Mucosa of gallbladder (tissue), 1 donor: ENCODE measurements at places on chromosomes 6 and 20.
A peak's percentile ranks its signal among the peaks of the same experiment; 100 is the strongest.

DNA sequence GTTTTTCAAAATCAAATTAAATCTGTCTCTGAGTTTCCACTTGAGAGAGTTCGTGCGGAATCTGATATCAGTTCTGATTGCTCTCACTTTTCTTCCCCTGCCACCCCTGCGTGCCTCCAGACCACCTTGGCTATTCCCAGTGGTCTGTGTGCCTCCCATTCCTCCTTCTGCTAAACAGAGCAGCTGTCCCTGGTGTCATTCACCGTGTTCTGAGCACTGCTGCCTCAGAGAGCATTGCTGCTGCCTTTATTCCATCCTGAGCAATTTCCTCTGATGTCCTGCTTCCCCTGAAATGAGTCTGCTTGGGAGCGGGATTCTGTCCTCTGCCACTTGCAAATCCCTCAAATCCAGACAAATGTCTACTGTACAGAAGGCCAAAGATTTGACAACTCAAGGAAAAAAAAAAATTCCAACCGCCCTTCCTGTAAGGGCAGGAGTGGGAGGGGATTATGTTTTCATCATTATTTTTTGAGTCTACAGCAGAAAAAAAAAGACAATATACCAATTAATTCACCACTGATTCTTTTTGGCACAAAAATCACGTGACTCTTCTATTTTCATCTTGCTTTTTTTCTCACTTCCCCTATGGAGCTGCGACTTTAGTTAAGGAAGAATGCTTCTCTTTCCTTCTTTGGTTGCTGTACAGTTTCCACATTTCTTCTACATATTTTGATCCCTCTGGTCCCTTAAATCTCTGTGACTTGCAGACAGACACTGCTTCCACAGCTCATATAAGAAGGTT, 833.0 kb downstream of the EPHA7 start:
- no peak for DNase-seq

DNA sequence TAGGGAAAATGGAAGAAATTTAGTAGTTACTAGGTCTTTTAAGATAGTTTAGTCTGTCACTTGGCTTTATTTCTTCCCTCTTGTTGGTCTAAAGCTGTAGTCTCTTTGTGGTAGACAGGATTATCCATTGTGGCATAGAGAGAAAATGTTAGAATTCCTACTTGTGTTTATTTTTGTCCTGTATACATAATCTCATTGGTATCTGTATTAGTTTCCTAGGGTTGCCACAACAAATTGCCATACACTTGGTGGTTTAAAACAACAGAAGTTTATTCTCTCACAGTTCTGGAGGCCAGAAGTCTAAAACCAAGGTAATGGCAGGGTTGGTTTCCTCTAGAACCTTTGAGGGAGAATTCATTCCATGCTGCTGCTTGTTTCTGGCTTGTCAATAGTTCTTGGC, 119.4 kb downstream of the ZFAND3 start:
- DNase-seq: no peak

GRCh38 chr20:10218536-10219451, at the start of gene SNAP25:
SNAP25 (plus strand) TSS chr20:10218830; CDS start chr20:10275492, 56,662 bp downstream.
- peak; percentile 76 for DNase-seq

- no peak for DNase-seq
Observed at GRCh38 chr6:69422475-69422874, 374.3 kb downstream of the LMBRD1 start.

GRCh38 chr20:16816192-16816591, 68.0 kb downstream of the OTOR start:
- DNase-seq: no peak

DNA sequence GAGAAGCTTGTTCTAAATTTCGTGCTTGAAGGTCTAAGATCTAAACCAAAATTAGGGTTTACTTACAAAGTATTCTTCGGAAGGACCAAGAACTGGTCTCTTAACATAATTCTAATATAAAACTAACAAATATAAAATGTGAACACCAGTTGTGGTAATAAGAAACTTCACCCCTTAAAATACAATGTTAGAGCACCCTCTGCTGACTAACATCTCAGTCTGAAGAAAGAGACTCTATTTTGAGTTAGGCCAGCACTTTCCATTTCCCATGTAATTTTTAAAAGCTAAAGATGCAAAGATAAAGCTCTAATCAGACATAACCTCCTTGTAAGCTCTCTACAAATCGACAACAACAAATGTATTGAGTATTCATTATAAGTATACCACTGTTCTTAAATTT, 24.6 kb downstream of the ATG5 start:
- no peak for DNase-seq

GRCh38 chr6:84998223-84998622, 233.8 kb upstream of the TBX18 start:
- DNase-seq: no peak
